Activated CD8-positive, alpha-beta T cell treated with anti-CD3 and anti-CD28 coated beads, Interleukin-2, amount 10 ng/mL, durations not matched to agents 7 days and 5 days (primary cell): ENCODE measurements at places on chromosomes 2 and 18.

DNA sequence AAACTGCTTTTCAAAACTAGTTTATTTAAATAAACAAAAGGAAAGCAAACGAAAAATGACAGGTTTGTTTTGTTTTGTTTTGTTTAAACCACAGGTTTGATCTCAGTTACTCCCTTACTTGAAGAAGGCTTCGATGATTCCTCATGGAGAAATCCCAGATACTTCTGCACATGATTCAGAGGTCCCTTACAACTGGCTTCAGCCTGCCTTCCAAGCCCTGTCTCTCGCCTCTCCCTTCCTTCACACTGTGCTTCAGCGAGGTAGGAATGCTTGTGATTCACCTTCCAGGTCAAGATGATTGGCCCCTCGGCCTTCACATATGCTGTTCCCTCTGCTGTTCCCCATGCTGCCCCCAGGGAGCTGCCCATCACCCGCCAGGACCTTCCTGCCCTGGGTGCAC lies 104.1 kb upstream of the ITGA6 start:
- DNase-seq: no peak

DNA sequence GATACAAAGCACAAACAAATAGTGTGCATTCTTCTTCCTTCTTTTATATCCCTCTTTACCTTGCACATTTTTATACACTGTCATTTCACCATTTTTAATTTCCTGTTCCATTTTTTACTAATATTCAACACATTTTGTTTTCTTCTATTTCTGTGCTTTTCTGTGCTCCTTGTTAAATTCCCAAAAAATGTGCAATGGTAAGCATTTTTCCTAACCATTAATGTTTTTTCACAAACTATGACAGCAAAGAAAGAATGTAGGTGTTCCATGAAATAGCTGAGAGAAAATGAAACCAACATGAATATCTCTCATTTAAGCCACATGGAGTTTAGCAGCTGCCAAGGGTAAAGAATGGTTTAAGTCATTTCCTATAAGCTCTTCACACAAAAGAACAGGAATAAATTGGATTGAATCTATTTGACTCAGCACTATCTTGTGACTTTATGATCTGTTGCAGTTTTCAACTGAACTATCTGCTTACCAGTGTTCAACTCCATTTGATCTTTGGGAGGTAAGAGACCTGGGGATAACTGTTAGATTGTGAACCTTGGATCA lies 145.7 kb upstream of the CDH19 start:
- DNase-seq: no peak

GRCh38 chr18:12282442-12283039 lies 25.5 kb upstream of the TUBB6 start:
- DNase-seq: no peak

DNA sequence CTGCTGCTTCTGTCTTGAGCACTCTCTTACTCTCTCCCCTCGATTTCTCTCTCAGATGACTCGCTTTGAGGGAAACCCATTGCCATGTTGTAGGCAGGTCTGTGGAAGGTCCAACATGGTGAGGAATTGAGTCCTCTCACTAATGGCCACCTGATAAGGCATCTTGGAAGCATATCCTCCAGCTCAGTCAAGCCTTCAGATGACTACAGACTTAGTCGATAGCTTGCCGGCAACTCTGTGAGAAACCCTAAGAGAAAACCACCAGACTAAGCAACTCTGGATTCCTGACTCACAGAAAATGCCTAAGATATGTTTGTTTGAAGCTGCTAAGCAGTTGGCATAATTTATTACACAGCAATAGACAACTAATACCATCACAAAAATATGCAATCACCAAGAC lies 51.2 kb downstream of the WDR75 start:
- DNase-seq: no peak

- DNase-seq: no peak
Measured at GRCh38 chr2:147327613-147328012, 517.2 kb upstream of the ACVR2A start.

- DNase-seq: no peak
Measured at GRCh38 chr2:147553775-147554271, 291.0 kb upstream of the ACVR2A start.

- no peak for DNase-seq
Measured at GRCh38 chr2:188922191-188922590, 52.0 kb upstream of the COL3A1 start.

DNA sequence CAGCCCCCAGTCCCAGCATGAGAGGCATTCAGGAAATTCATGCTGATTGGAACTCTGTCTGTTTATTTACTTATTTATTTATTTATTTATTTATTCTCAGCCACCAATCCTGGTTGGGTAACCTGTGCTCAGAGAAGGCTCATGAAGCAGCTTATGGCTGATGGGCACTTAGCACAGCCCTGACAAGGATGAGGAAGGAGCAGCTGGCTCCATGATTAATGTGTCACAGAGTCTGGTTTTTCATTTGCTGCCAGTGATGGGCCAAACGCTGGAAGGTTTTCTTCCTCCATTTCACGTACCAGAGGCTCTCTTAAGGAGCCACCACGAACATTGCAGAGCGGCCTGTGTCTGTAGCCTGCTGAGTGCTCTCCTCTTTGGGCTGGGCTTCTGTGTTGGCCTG lies 28.3 kb upstream of the KCNS3 start:
- DNase-seq: no peak

GRCh38 chr2:3628241-3628679 lies 29.7 kb upstream of the ALLC start:
- no peak for DNase-seq

GRCh38 chr2:182545420-182546167 lies 118.8 kb upstream of the PDE1A start:
- no peak for DNase-seq

GRCh38 chr18:58901783-58902182 lies 37.1 kb downstream of the ZNF532 start:
- no peak for DNase-seq

DNA sequence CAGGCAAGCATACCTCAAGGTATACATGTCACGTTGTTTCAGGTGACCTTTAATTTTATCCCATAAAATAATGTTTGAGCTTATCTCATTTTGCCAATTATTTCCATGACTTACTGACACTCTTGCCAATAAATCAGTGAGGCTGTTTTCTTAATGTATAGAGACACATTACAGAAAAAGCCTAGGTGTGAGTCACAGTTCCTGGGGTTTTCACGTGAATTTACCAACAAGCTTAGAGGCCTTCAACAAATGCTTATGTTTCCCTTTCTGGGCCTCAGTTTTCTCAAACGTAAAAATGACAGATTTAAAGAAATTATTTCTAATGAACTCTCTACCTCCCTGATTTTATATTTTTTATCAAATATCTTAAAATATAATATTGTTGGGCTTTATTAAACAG lies 517.5 kb upstream of the SPHKAP start:
- DNase-seq: no peak

DNA sequence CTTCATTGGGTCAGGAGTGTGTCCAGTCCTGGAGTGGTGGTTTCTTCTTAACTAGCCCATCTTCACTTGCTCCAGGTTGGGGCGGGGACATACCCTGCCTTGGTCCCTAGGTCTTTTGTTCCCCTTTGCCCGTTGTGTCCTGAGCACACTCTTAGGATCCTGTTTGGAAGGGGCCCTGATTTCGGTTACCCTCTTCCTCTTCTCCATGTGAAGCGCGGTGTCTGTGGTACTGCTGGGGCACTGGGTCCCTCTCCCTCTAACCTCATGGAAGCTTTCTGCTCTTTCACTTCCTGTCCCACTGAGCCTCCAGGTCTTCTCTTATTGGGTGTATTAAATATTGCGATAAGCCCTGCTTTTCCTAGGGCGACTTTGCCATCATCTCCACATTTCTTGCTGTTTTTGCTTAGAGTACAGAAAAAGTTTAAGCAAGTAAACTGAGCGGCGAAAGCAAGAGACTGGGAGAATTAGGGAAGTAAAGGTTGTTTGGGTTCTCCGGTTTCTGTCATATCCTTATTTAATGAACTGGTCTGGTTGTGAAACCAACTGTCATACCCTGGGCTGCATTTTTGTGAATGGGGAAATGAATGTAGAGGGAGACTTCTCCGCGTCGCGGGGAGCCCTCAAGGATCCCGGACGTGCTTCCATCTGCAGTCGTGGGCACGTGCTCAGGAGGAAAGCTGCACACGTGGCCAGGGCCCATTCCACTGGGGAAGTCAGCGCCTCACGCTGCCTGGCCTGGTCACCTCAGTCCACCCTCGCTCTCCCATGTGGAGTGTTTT lies 73.8 kb upstream of the B3GNT7 start:
- DNase-seq: no peak

GRCh38 chr2:80638783-80639182 lies 334.2 kb upstream of the LRRTM1 start:
- DNase-seq: no peak

DNA sequence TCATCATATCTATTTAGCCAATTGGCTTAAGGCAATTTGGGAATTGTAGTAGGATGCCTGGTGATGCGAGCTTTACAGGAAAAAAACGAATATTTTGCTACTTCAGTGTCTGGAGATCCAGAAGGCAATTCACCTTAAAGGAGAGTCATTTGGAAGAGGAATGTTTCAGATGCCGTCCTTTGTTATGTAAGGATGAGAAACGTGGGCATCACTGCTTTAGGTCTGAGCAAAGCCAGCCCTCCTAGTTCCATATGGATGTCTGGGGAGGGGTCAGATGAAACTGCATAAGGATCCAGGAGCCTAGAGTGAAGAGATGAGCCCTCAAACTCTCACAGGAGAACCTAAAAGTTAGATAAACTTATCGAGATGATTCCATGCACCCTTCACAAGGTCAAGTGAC lies 30.9 kb upstream of the DOCK10 start:
- DNase-seq: no peak

DNA sequence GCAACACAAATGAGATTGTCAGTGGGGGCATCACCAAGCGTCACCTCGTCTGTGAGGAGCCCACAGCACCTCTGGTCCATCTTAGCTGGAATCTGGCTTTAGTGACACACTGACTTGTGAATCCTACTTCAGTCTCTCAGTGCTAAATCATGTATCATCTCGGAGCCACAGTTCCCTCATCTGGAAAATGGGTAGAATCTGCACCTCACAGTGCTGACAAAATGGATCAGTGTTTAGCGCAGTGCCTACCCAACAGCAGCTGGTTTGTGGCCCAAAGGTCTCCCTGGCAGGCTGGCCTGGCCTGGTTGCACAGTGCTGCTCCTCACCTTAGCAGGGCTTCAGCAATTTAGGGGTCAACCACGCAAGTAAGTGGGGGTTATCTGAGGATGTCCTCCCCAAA lies 10.0 kb downstream of the DBI start:
- no peak for DNase-seq

- DNase-seq: no peak
Measured at GRCh38 chr2:38748943-38749804, 2.0 kb downstream of the SRSF7 start.
